ENCODE measurements at places on chromosomes 11 and 22.

GRCh38 chr11:113363406-113363805 is 24.2 kb upstream of the ANKK1 start:
- no peak for DNase-seq

DNA sequence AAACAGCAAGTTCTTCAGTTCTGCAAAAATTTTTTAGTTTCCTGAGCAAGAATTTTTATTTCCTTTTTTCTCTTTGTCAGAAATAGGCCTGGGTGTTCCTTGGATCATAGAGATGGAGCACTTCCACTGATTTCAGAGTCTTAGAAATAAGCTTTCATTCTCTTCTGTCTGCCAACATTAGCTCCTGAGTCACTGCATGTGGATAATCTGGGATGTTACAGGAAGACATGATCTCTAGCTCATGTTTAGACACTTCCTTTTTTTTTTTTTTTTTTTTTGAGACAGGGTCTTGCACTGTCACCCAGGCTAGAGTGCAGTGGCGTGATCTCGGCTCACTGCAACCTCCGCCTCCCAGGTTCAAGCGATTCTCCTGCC is 13.2 kb upstream of the TMEM218 start:
- no peak for DNase-seq

GRCh38 chr11:32890843-32891656 is 1.6 kb upstream of the QSER1 start:
- DNase-seq: no peak

DNA sequence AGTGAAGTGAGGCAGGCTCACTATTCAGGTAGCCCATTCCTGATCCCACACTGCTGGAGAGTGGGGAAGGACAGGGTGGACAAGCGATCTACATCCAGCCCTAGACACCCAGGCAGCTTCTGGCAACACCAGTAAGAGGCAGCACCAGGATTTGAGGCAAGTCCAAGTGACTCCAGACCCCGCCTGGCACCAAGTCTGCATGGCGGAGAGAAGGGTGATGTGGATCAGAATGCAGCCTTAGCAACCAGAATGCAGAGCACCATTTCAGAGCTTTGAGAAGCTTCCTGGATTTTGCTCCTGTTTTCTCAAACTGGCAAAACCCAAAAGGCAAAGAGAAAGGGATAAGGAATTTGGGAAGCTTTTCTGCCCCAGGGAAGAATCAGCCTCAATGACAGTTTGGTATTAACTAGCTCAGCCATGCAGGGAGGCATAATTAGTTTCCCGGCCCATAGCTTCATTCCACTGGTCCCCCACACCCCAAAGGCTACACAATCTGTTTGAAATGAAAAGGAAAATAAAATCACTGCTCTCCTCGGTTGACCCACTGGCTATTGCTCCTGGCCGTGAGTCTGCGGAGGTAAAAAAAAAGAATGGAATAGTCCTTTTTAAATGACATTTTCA is 17.3 kb downstream of the GALNT18 start:
- DNase-seq: no peak

- no peak for DNase-seq
Observed at GRCh38 chr11:114075891-114076441, 16.5 kb downstream of the ZBTB16 start.

GRCh38 chr11:134349109-134349801 is 17.5 kb downstream of the GLB1L2 start:
- no peak for DNase-seq

- DNase-seq: no peak
Observed at GRCh38 chr11:74783241-74783871, 34.7 kb downstream of the RNF169 start.

GRCh38 chr22:44328326-44328725 is 15.6 kb upstream of the SHISAL1 start:
- no peak for DNase-seq

GRCh38 chr22:24028533-24028932 is 17.4 kb downstream of the CABIN1 start:
- no peak for DNase-seq

GRCh38 chr11:92340839-92341238 is 116.2 kb downstream of the FAT3 start:
- DNase-seq: no peak

All from activated naive CD8-positive, alpha-beta T cell treated with anti-CD3 and anti-CD28 coated beads, Interleukin-2, amount 50 U/mL, for 16 hours (primary cell).